ENCODE measurements at places on chromosomes 13 and 19.

DNA sequence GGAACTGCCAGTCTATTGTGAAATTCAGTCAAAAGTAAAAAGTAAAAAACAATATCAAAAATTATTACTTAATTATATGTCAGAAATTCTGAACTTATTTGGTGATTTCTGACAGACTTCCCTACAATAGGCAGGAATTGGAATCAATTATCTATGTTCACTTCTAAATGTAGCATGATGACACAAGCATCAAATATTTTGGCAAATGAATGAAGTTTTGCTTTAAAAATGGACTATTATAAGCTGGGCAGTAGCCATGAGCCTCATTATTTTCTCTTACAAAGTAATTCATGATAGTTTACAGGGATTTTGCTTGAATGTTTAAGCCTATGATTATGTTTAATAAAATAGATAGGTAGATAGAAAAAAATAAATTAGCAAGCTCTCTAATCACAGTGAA is 582.6 kb downstream of the SLITRK6 start:
- no peak for DNase-seq

DNA sequence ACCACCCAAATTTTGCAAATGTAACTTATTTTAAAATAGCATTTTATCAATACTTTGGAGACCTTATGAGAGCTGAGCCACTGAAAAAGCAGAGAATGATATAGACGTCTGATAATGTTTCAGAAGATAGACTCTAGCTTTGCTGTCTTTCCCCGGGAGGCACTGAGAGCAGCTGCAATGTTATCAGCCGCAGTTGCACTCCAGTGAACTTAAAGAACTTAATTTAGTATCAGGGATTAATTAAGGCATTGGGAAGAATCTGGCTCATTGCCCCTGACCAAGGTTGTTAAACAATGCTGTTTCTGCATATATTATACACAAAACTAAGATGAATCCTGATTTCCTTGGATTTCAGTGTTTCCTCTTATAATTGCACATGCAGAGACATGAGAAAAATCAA is 75.7 kb upstream of the SGCG start:
- DNase-seq, result no peak

- DNase-seq, result peak; percentile 44
Measured at GRCh38 chr19:41870401-41870873, 6.6 kb upstream of the CD79A start.

- no peak for DNase-seq
Measured at GRCh38 chr13:113897161-113897560, 33.3 kb upstream of the GAS6 start.

GRCh38 chr19:46376241-46377153 is 29.6 kb downstream of the PPP5C start:
- no peak for DNase-seq

DNA sequence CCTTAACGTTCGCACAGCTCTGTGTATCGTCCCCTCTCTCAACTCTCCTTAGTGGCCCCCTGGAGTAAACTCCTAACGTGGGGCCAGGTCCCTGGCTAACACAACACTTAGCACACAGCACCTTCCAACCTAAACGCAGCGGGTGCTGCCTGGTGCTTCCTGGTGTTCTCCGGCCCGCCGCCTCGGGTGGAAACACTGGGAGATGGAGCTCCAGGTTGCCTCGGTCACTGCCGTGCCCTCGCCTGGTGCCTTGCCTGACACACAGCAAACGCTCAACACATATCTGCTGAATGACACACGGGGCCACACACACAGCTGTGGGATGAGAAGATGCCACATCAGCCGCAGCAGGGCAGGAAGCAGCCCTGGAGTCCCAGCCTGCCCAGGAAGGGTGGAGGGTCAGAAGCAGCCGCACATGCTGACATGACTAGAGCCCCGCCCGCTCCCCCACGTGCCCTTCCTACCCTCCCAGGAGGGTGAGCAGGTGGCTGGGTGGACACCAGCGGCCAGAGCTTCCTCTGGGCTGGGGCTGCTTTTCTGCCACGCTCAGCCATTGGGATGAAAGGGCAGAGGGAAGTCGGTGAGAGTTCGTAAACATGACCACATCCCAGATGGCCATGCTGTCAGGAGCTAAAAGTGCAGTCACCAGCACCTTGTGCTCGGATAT is 6.6 kb downstream of the PEPD start:
- DNase-seq, result no peak

DNA sequence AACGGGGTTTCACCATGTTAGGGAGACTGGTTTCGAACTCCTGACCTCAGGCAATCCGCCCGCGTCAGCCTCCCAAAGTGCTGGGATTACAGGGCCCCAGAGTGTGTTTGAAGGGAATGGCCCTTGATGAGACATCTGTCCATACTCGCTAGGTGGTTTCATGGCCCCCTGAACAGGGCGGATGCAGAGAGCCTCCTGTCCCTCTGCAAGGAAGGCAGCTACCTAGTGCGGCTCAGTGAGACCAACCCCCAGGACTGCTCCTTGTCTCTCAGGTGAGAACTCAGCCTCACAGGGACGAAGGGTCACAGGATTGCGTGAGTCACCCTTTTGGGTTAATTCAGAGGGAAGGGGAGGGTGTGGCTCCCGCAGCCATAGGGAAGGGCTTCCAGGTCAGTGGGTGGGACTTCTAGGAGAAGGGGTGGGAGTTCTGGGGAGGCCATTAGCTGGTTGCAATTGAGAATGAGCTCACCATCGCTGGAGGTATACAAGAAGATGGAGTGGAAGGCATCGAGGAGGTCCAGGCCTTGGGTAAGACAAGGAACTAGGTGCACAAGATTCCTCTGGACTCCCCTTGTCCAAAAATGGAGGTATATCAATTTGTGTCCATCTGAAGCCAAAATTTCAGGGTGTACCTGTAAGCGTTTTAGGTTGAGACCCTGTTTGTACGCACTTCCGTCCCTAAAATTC is 9.2 kb downstream of the SHD start:
- DNase-seq, result no peak

DNA sequence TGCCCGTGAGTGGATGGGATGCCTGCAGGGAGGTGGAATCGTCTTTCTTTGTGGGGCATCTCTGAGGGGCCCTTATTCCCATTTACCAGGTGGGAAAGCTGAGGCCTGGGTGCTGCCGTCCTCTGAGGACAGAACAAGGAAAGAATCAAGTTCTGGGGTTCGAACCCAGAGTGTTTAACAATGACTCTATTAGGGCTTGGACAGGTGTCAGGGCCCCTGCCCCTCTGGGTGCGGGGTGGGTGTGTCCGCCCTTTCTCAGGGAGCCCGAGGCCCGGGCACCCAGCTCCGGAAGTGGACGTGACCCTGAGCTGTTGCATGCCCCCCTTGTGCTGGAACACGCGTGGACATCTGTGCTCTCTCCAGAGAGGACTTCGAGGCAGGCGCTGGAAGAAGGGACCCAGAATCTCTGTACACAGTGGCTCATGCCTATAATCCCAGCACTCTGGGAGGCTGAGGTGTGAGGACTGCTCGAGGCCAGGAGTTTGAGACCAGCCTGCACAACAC is 10.8 kb downstream of the NDUFA11 start:
- DNase-seq, result no peak

DNA sequence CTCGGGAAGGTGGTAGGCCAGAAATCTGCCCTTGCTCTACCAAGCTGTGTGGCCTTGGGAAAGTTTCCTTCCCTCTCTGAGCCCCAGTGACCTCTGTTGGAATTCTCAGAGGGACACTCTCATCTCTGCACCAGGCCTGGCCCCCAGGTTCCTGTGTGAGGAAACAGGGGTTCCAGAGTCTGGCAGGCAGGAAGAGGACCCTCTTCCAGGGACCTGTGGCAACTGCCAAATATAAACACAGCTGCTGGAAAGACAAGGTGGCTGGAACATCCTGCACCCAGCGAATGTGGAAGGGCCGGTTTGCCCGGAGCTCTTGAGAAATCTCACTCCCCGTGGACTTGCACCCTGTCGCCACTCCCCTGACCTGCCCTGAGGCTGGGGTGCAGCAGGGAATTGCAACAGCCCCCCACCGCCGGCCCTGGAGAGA is 52.8 kb downstream of the GADD45B start:
- DNase-seq, result no peak

- DNase-seq, result no peak
Measured at GRCh38 chr13:59893266-59893665, 270.5 kb downstream of the DIAPH3 start.

GRCh38 chr13:40120781-40121180 is 465.3 kb downstream of the COG6 start:
- DNase-seq, result no peak

DNA sequence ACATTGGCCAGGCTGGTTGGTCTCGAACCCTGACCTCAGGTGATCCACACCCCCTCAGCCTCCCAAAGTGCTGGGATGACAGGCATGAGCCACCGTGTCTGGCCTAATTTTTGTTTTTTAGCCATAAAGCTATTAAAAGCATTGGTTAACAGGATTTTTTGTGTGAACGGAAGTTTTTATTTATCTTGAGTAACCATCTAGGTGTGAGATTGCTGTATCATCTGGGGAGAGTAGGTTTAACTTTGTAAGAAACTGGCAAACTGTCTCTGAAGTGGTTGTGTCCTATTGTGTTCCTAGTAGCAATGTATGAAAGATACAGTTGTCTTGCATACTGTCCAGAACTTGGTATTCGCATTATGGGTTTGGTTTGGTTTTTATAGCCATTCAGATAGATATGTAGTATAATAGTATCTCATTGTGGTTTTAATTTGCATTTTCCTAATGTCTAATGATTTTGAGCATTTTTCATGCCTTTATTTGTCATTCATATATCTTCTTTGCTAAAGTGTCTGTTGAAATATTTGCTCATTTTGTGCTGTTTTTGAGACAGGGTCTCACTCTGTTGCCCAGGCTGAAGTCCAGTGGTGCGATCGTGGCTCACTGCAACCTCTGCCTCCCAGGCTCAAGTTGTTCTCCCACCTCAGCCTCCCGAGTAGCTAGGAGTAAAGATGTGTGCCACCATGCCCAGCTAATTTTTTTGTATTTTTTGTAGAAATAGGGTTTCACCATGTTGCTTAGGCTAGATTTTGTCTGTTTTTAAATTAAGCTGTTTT is 13.5 kb upstream of the PLEKHF1 start:
- DNase-seq, result no peak

GRCh38 chr19:13079542-13079986 is 23.1 kb downstream of the LYL1 start:
- no peak for DNase-seq

GRCh38 chr13:106534639-106535551 is 567 bp downstream of the EFNB2 start:
- no peak for DNase-seq

DNA sequence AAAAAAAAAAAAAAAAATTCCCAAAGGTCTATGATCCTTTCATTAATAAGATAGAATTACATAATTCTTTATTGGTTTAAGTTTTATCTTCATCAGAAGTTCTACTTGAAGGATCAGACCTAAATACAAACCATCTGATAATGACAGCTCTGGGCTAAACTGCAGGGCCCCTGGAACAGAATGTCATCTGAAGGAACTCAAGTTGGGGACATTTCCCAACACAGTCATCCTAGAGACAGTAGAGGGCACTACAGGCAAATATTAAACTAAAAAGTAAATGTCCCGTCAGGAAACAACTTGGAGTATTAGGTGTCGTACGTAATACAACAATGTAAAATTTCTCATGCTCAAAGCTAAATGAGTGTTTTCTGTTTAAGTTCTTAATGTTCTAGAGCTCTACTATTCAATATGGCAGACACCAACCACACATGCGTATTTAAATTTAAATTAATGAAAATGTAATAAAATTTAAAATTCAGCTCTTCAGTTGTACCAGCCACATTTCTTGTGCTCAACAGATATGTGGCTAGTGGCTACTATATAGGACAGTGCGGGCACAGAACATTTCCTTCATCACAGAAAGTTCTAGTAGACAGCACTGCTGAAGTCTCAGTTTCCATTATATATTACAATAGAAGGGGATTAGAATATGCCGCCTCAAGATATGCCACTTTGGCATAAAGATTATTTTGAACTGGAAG is 21.8 kb upstream of the NAXD start:
- peak; percentile 82 for DNase-seq

GRCh38 chr13:113155982-113156655 is 2.3 kb upstream of the PROZ start:
- no peak for DNase-seq

- no peak for DNase-seq
Measured at GRCh38 chr13:43431841-43432240, 354.9 kb downstream of the ENOX1 start.

GRCh38 chr13:78586706-78587105 is 16.6 kb downstream of the POU4F1 start:
- DNase-seq, result peak; percentile 57

GRCh38 chr13:48477191-48477855 is 55.6 kb downstream of the RCBTB2 start:
- no peak for DNase-seq

GRCh38 chr13:113472355-113473025 is 18.0 kb downstream of the DCUN1D2 start:
- no peak for DNase-seq

GRCh38 chr13:95948656-95949055 is 104.5 kb downstream of the UGGT2 start:
- no peak for DNase-seq
